Left cardiac atrium (tissue), 4 donors: ENCODE measurements at places on chromosomes 12 and 14. TPM values are rescaled to one million over a fixed set of nuclear protein-coding genes. Genes with fewer than 3 reads are reported as not detected.

C12orf54 gene
- total RNA-seq = not detected

LRP1 gene
- 188 TPM for total RNA-seq

DNA sequence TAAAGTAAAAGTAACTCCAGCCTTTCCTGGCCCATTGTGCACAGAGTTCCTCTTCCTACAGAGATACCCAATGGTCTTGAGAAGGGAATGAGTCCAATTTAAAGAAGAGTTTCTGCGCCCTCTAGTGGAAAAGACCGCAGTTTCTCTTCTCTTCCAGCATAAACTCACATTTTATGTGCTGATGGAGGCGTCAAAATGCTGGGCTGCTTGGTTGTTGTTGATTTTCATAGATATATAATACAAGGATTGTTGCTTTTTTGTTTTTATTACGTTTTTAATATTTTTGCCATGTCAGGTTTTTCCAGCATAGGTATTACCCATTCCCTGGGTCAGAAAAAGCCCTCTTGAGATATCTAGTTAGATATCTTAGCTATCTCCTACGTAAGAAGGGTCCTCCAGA lies 356.9 kb upstream of the STXBP6 start:
- DNase-seq = no peak

B3GNT4 gene
- not detected for total RNA-seq

- DNase-seq = no peak
Measured at GRCh38 chr12:105316931-105317852, 13.3 kb upstream of the C12orf75 start.

C3AR1 gene
- total RNA-seq = 22.0 TPM

DNA sequence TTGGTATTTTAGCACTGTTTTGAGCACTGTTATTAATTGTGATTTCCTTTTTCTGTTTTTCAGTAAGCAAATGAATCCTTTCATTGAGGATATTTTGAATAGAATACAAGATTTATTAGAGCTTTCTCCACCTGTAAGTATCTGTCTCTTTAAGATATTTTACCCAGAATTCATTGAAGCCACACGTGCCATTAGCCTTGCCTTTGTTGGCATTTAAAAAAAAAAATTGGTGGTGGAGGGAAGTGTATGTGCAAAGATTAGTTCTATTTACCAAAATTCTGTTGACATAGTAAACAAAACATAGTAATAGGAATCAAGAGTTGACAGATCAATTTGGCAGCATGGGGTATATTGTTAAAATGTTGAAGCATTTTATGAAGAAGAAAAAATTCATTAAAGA lies 23.8 kb downstream of the XPOT start:
- DNase-seq = no peak

GRCh38 chr12:38163442-38163801 lies 153.2 kb upstream of the ALG10B start:
- DNase-seq = no peak

DNA sequence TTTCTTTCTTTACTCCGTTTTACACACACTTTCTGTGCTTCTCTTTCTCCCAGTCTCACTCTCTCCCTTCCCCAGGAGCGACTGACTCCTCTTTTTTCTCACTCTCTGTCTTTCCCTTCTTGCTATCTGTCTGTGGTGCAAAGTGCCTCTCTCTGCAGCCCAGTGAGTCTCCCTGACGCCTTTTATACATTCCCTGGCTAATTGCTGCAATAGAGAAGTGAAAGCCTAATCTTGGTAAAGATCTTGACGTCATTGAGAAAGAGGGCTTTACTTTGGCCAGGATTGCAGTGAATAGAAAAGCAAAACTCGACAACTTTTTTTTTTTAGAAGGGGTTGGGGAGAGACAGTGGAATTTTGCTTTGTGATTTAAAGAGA lies 706 bp upstream of the DIO2 start:
- DNase-seq = no peak

GRCh38 chr12:48075832-48076231 lies 30.0 kb downstream of the SENP1 start:
- no peak for DNase-seq

GRCh38 chr12:107375231-107375630 lies 281.9 kb upstream of the CRY1 start:
- no peak for DNase-seq

DNA sequence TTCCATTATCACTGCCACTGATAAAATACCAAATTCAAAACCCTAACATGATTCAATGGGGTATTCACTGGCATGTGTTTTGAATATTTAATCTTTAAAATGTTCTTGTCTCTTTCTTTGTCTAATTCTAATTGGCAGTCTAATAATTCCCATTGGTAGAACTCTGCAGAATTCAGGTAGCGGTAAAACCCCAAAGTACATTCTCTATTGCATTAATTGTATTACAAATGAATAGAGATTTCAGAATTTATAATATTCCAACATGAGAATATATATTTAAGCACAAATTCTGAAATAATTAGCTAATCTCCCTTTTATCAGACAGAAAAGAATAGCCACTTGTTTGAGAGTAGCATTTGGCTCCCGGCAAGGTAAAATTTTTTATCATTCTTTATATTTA lies at the start of gene OR4N5:
Gene OR4N5 (plus strand): TSS at position 301 of the 400 bp plus-strand sequence. CDS start 4,916 bp downstream, outside the sequence.
- no peak for DNase-seq

GRCh38 chr14:61744238-61744637 lies 18.0 kb upstream of the SNAPC1 start:
- DNase-seq = no peak

- no peak for DNase-seq
Measured at GRCh38 chr14:101222362-101223070, 319.0 kb upstream of the RTL1 start.

RIMKLB gene
- total RNA-seq = 16.5 TPM

MIS18BP1 gene
- 7.1 TPM for total RNA-seq

GRCh38 chr12:45986641-45987339 lies 3.6 kb downstream of the SCAF11 start:
- no peak for DNase-seq

OVCH1 gene
- total RNA-seq = 0.29 TPM

DNA sequence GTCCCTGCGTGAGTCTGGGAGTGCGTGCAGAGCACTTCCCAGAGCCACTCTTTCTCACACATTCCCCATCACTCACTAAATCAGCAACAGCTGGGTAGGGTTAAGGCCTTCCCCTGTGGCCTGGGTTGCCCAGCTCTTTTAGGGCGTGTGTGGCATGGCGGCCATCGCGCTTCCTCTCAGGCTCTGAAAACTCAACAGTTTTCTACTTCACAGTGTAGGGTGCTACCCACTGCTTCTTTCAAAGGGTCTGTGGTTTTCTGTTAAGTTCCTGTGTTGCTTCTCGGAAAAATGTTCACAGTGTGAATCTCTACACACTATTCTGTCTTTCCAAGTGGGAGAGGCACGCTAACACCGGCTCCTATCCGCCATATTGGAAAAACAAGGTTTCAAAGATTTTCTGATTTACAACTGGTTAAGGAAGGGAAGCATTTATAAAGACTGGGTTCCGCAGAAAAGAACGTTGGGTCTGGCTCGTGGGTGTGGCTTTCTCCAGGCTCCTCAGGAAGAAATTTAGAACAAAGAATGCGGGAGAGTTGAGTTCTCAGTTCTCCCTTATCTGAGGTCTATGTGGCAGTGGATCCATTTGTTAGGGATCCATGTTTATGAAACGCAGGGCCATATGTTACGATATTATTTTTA lies 34.9 kb upstream of the AEBP2 start:
- DNase-seq = no peak

FOXG1 gene
- not detected for total RNA-seq

GRCh38 chr12:54759751-54760150 lies 94.6 kb upstream of the MUCL1 start:
- no peak for DNase-seq

KLRB1 gene
- 0.24 TPM for total RNA-seq

TPCN1 gene
- total RNA-seq = 80.6 TPM

DNA sequence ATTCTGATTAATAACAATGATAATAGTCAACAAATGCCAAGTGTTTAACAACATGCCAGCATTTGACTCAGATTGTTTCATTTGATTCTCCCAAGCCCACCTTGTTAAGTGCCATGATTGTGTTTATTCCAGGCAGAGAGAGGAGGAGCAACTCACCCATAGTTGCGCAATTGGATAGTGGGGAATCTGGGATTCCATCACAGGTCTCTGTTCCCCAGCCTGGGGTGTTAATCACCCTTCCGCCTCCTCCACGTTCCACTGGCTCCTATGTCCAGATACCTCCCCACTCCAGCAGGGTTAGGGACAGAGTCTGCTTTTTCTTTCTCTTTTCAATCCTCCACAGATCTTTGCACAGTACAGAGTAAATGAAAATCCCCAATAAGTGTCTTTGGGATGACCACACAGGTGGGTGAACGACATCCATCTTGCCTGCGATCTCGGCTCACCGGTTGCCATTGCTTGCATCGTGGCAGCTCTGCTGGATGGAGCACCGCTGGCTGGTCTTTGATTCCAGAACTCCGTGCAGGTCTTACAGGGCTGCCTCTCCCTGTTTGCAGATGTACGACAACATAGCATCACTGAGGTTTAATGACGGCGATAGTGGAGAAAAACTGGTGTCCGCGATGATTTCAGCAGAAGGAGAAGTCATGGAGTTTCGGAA lies 78.8 kb downstream of the DNAH10 start:
- no peak for DNase-seq

DNA sequence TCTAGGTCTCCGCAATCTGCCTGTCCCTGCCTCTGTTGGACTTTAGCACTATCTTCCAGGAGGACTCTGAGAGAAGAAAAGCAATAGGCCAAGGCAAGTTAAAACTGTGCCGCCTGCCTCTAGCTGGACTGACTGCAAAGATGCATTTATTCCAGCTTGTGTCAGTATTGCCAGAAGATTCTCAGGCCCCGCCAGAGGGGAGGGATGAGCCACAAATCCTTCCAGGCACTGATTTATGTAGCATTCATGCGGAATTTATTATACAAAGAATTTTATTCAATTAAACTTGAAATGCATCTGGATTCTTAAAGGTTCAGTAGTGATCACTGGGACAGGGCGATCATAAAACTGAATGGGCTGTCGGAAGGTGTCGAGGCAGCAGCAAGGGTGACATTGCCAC lies 19.8 kb downstream of the MMAB start:
- no peak for DNase-seq

CPM gene
- 18.4 TPM for total RNA-seq

GRCh38 chr12:128069359-128069997 lies 197.5 kb upstream of the TMEM132C start:
- DNase-seq = peak; percentile 25

IFNG-AS1 gene
- total RNA-seq = 1.0 TPM

FGD4 gene
- total RNA-seq = 15.9 TPM

DNA sequence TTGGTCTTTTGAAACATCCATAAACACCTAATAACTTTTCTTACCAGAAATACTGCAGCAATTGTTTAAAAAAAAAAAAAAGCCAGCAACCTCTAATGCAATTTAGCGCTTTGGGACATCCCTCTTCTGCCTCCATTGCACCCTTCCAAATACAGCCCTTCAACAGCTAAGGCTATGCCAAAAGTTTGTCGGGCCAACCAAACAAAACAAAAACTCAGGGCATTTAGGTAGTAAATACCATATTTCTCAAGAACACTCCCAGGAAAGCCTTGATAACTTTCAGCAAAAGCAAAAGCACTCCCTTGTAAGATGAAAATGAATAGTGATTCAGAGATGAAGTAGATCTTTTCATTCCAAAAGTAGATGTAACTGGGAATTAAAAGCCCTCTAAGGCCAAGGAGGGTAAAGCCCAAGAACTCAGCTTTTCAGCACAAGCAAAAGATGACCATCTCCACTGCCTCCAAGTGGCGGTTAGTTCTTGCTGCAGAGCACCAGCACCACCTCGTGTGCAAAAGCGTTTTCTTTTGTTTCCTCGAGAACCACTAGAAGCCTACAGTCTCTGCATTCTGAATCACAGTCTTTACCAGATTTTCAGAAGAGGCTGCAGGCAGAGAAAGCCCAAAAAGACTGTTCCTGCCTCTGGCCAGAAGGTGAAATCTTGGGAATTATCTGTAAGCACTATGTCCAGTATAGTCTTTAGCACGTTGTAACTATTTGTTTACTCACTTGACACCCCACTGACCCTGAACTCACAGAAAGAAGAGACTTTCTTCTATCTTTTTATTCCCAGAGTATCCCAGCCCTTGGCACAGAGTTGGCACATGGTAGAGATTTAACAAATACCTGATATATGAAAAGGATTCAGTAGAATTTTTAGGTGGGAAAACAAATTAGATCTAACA lies 53.1 kb downstream of the SIX6 start:
- DNase-seq = peak; percentile 39

CCDC197 gene
- total RNA-seq = not detected

PPP1R36 gene
- total RNA-seq = 0.47 TPM
